ENCODE measurements at places on chromosomes 3 and 15.
A peak's percentile ranks its signal among the peaks of the same experiment; 100 is the strongest.

- DNase-seq = no peak
These were observed 16.0 kb upstream of the NPAP1 start for GRCh38 chr15:24659622-24660021.

DNA sequence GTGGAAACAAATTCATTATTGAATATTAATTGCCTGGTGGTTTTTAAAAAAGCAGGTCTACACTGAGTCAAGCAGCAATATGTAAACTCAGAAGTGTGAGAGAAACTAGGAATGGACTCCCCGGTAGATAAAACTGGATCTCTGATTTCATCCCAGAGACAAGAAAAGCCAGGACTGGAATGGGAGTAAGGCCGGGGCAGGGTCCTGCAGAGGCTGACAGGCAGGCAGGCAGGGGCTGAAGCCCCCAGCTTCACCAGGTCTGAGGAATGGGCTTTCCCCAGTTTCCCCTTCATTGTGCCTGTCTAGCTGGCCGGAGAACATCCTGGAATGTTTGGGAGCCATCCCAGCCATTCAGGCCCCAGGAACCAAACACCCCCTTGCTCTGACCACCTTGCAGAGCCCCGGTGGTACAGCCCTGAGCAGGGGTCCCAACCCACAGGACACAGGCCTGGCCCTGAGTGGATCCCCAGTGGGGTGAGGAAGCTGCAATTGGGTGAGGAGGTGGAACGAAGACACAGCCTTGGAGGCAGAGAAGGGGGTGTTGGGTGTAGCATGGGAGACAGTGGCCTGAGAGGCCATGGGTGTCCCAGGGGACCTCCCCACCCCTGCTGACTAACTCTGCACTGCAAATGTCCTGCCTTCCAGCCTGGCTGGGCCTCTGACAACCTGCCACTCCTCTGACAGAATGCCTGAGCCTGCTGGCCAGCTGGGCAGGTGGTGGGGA is 31.7 kb upstream of the XYLB start:
- DNase-seq = no peak

DNA sequence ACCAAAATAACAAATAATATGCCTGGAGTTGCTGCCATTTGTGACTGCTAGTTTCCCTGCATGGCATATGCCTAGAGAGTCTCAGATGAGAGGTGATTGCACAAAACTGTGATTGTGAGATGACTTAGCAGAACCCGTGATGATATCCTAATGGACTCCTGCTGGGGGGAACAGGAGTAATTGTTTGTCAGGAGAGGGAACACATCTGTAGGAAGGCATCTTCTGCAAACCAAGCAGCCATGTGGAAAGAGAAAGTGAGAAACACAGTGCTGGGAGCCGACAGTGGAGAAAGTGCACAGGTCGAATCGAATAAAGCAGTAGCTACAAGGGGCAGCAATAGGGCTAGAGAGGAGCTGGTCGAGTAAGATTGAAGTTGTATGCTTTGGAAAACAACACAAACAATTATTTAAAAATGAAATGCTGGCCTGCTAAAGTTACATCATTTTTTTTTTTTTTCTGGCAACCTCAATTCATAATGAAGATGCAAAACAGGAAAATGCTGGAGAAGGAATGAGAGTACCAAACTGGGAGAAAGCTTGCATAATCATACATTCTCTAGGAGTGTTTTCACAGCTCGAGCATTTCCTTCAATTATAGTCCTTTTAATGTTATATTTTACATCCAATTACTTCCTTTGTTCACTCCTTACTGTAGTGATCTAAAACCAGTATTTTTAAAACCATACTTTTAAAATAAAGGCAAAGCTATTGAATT is 494.2 kb upstream of the AGTR1 start:
- no peak for DNase-seq

GRCh38 chr3:150681057-150681456 is 22.7 kb downstream of the ERICH6 start:
- no peak for DNase-seq

GRCh38 chr3:33364531-33365128 is 75.6 kb downstream of the UBP1 start:
- no peak for DNase-seq

DNA sequence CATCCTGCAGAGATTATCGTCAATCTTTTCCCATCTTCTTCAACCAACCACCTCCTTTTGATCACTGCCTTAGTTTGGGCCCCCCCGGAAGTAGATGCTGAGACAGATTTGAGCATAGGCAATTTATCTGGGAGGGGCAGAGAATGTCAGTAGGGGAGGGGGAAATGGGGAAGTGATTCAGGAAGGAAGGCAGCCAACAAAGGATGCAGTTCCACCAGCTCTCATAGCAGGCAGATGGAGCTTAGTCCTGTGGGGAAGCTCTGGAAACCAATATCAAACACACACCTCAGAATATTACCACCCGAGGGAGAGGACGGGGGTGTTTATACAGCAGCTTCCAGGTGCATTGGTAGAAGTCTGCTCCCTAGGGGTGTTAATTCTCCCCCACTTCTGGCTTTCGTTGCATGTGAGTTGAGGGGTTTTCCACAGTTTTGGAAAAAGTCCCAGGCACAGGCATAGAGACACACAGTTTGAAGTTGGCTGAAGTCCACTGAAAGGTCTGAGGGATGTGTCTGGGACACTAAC is 91.5 kb upstream of the TNFAIP8L3 start:
- DNase-seq = no peak

GRCh38 chr3:109098079-109098644 is 19.8 kb downstream of the MORC1 start:
- DNase-seq = peak; percentile 15

GRCh38 chr3:39106851-39107387 is 508 bp downstream of the GORASP1 start:
- DNase-seq = peak; percentile 25

DNA sequence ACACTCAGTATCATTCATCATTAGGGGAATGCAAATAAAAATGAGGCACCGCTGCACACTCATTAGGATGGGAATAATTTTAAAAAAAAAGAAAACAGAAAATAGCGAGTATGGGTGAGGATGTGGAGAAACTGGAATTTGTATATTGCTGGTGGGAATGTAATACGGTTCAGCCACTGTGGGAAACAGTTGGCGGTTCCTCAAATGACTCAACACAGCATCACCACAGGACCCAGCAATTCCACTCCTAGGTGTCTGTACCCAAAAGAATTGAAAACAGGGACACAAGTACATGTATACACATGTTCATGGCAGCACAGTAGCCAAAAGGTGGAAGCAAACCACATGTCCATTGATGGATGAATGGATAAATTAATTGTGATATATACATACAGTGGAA is 35.2 kb upstream of the RFTN1 start:
- no peak for DNase-seq

- no peak for DNase-seq
These were observed 3.9 kb upstream of the RNU6-1 start for GRCh38 chr15:67843571-67844387.

- no peak for DNase-seq
These were observed 32.4 kb downstream of the TJP1 start for GRCh38 chr15:29789871-29790270.

DNA sequence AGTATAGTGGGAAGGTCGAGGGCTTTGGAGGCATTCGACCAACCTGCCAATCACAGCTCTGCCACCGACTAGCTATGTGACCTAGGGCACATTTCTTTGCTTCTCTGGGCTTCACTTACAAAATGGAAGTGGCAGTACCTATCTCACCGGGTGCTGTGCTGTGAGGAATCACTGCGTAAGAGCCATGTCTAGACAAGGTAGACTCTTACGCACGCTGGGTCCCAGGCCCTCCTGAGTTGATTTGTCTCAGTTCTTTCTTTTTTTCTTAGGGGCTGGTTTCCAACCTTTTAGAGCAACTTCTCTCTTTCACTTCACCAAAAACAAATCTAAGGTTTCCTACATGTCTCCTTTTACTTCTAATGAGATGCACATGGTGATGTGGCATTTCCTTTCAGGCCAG is 18.8 kb downstream of the CA12 start:
- DNase-seq = no peak

GRCh38 chr3:4835616-4836043 is 143.6 kb upstream of the BHLHE40 start:
- DNase-seq = peak; percentile 81

GRCh38 chr3:155984791-155985417 is 114.5 kb downstream of the GMPS start:
- no peak for DNase-seq

DNA sequence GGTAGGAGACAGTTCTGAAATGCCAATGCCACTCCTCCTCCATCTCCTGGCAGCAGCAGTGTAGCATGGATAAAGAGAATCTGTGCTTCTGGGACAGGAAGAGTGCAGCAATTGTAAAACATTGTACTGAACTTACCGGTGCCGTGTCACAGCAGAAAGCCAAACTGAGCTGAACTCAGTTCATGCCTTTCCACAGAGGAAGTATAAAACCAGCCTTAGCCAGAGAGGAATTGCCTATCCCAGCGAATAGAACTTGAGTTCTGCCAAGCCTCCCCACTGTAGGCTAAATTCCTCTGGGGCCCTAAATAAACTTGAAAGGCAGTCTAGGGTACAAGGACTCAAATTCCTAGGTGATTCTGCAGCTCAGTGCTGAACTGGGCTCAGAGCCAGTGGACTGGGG is 148.8 kb downstream of the SLC9A9 start:
- DNase-seq = no peak

DNA sequence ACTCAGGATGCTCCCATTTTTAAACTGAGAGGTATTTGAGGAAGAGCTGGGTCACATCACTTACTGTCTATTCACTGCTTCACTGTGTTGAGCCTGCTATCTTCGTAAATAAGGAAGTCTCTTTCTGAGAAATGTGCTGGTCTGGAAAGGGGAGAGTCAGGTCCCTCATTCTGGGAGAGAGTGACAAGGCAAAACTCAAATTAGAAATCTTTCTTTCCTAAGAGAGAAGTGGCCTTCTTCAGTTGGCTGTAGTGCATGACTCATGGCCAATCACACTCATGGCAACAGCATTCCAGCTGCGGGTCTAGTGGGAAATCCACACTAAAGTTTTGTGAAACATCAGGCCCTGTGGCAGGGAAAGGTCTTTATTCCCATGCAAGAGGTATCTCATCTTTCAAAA is 11.5 kb upstream of the TIMP4 start:
- no peak for DNase-seq

Measured in NCI-H1105 treated with DMSO at 0.1 percent for 48 hours (cell line).